ENCODE measurements at places on chromosomes 1 and 21.
A peak's percentile ranks its signal among the peaks of the same experiment; 100 is the strongest.

DNA sequence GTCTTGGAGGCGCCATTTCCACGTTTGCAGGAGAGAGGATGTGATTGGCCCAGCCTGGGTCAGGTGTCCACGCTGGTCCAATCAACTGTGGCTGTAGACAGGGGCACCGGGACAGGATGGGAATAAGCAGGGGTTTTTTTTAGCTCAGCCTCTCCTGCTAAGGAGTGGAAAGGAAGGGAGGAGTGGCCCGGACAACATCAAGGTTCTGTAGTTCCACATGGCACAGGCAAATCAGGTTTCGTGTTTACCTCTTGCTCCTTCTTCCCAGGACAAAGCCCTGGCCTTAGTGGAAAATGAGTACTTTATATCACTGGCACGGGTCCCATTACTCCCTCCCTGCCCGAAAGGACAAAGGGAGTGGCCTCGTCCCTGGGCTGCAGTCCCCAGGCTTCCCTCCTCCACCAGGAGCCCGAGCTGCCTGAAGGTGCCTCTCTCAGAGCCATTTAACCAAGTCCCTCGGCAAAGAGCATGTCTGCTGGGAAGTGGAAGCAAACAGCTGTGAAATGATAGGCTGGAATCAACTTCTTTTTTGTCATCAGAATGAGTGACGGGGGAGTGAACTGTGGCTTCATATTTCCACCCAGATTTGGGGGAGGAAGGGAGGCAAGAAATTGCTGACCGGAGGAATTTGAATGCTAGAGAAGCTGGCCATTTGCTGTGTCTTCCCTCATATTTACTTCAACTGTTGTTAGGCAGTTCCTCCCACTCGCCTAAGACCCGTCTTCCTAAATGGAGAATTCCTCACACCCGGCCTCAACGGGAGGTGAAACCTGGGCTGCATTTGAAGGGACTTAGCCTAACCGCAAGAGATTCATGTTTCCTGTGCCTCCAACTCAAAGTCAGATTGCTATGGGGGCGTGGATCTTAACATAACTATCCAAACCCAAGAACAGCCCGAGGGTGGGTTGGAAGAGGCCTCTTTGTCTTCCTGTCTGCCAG is 84.9 kb upstream of the SLC44A3 start:
- no peak for DNase-seq

- DNase-seq = no peak
These were observed 5.1 kb downstream of the CAPZB start for GRCh38 chr1:19480282-19480681.

DNA sequence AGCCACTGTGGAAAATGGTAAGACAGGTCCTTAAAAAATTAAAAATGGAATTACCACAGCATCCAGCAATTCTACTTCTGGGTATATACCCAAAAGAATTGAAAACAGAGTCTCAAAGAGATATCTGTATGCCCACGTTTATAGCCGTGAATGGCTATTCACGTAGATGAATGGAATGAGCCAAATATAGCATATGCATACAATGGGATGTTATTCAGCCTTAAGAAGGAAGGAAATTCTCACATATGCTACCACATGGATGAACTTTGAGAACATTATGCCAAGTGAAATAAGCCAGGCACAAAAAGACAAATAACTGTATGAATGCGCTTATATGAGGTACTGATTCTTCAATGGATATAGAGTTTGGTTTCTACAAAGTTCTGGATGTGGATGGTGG is 134.5 kb upstream of the KCNE2 start:
- DNase-seq = no peak

- DNase-seq = no peak
These were observed 59.6 kb downstream of the SDCCAG8 start for GRCh38 chr1:243315455-243315854.

GRCh38 chr1:153000294-153000693 is 1.3 kb upstream of the SPRR3 start:
- no peak for DNase-seq

- no peak for DNase-seq
These were observed 69.7 kb upstream of the SPAG17 start for GRCh38 chr1:118254491-118255425.

DNA sequence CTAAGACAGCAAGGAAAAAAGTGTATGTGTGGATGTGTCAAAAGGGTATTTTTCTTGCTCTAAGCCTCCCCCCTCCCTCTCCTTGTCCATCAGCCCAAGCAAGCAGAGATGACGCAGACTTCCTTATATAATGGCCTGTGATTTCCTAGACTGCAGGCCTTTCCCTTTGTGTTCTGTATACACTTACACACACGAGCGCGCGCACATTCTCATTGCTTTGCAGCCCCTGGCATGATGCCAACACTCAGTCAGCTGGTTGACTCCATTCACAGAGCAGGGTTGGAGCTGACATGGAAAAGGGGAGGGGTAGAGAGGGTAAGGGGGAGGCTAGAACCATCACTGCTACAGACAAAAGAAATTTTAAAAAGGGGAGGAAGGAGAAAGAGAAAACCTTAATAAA is 41.8 kb downstream of the GATAD2B start:
- DNase-seq = peak; percentile 85

Data from HFFc6 (cell line).